ENCODE measurements at places on chromosomes 11 and 22.
A peak's percentile ranks its signal among the peaks of the same experiment; 100 is the strongest.

DNA sequence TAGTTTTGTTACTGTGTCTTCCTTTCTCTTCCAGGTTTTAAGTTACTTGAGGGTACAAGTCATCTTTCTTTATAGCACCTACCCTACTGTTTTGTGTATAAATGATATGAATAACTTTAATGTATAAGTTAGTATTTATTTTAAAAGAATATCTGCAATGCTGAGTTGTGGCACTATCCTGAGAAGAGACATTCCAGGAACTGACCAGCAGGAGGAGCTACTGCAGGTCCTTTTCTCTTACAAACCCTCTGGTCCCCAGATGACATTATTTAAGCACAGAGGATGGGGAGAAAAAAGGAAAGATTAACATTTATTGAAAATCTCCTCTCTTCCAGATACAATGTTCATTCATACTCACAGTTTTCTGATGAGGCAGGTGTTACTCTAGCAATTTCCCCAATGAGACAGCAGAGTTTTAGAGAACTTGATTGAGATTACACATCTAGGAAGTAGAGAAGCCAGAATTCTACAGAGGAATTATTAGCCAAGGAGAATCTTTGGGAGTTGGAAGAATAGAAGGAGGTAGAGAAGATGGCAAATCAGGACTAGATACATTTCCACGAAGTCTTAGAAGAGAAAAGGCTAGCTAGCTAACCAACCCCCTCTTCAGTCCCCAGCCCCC is 541.2 kb upstream of the API5 start:
- DNase-seq, result peak; percentile 52

DNA sequence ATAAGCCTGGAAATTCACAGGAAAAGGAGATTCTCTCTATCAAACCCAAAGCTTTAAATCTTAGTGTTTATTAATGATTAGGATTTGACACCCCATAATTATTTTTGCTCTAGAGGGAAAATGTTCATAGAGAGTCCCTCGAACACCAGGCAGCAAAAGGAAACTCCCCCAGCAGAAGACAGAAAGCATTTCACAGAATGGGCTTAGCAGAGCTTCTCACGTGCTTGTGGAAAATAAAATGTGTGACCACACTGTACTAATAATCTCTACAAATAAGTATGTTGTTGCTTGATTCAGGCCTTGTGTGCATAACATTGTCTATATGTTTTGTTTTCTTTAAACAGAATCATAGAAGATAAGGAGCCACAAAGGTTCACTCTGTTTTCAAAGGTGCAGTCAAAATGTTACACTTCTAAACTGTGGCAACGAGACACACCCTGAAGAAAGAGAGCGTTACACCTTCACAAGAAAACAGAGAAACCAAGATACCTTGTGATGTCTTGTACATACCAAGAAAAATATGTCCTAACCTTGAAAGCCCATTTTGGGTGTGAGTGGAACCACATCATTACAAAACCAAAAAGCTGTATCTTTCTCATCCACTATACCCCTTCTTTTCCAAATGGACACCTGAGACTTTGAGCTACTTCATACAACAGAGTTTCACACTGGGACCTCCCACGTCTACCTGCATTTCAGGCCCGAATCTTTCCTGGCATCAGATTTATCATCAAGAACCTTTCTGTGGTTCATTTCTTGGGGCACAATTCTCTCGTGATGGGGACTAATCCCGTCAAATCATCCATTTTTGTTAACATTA is 282.5 kb downstream of the ETS1 start:
- no peak for DNase-seq

DNA sequence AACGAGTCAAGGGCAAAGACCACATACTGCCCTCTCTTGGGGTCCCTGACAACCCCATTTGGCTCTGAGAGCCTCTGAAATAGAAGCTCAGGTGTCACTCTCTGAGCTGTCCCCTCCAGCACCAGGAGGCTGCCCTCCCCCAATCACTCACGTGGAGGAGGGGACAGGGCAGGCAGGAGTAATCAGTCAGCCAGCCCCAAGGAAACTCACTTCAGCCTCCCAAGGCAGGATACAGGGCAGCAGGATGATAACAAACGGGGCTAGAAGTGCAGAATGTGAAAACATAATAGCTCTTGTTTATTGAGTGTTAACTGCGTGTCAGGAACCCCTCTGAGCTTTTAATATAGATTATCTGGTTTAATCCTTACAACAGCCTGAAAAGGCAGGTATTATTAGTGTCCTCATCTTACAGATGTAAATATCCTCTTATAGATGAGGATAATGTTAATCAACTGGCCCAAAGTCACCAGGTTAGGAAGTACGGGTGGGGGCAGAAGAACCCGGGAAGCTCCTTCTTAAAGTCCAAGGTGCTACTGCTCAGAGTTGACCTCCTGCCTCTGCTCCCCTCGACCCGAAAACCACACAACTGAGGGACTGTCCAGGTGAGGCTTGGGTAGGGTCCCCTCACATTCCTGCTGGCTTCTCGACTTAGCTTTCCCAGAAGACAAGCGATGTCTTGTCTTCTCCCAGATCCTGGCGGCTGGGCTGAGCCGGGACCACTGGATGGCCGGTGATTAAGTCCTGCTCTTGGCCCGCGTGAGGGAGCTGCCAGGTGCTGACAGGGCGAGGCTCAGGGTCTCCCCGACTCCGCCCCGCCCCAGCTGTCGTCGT is 2.7 kb downstream of the CHRM4 start:
- no peak for DNase-seq

DNA sequence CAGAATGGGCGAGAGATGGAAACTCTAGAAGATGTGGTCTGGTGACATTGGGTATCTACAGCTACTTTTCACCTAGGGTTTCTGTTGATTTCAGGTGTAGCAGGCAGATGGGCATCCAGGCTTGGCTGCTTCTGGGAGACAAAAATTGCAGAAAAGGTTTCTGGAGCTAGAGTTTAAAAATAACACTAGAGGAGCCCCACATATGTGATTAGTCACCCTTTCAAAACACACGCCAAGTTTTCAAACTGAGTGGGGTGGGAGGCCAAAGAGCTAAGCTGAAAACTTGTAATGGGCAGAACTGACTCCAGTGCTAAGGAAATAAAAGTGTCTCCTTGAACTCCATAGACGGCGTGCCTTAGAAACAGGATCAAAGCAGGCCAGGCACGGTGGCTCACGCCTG is 80.8 kb downstream of the GRK3 start:
- DNase-seq, result no peak

GRCh38 chr11:36300650-36301049 is 4.6 kb downstream of the PRR5L start:
- DNase-seq, result no peak

- no peak for DNase-seq
These were observed 109.9 kb downstream of the MICAL3 start for GRCh38 chr22:17914474-17914873.
